Ovary (tissue), 10 donors: ENCODE measurements at places on chromosomes 6 and 20. TPM values are rescaled to one million over a fixed set of nuclear protein-coding genes. Genes with fewer than 3 reads are reported as not detected.

DNA sequence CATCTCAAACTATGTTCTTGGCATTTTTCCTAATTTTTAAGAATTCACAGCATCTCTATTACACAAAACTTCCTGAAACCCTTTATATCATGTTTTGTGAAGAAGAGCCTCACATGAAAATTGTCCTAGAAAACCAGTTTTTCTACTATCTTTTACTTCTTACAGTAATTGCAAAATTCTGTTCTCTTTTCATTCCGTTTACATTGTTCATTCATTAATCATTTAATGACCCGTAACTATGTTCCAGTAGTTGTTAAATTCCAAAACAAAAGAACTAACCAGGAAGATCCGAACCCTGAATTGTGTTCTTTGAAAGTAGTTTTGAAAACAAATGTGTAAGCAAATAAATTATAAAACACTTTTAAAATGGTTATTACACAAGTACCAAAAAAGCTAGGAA, 597.0 kb downstream of the EYS start:
- DNase-seq: no peak
- H3K27me3 ChIP-seq: no peaks in the 10 kb centered on the region
- H3K4me1 ChIP-seq: no peaks in the 10 kb centered on the region
- no peak overlapping the region for H3K27ac ChIP-seq
- no peak overlapping the region for H3K4me3 ChIP-seq

The ELOVL2 gene
- 1.0 TPM for polyA plus RNA-seq

DNA sequence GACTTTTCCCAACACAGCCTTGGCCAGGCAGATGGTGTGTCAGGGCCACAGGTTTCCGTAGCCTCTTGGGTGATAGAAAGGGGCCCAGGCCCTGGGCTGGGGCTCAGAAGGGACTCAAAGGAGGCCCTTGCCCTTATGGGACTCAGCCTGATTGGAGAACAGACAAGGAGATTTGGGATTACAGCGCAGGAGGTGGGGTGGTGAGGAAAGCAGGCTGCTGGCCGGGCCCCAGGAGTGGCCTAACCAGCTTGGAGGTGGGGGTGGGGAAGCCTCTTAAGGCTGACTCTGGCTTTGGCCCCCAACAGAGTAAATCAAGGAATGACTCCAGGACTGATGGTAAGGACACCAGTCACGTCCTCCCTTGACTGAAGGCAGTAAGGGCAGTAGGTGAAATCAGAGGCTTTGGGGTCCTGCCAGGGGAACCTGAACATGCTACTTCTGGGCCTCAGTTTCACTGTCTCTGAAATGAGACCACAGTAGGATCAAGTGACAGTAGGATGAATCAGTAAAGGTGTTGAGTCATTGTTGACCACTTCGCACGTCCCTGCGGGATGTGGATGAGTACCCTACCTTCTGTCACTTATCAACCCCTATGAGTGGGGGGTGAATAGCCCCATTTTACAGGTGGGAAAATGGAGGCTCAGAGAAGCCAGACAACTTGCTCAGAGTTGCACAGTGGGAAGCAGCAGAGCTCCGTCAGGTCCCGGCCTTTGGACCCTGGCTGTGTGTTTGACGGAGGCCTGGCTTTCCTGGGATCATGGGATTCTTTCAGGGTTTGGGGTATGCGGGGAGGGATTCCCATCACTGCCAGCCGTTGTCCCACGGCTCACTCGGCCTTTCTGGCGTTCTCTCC, 4.5 kb downstream of the SNAI1 start:
- no peak for DNase-seq
- H3K27ac ChIP-seq: no peak overlapping the region
- H3K4me3 ChIP-seq: no peak overlapping the region
- H3K36me3 ChIP-seq: no peaks in the 10 kb centered on the region

DNA sequence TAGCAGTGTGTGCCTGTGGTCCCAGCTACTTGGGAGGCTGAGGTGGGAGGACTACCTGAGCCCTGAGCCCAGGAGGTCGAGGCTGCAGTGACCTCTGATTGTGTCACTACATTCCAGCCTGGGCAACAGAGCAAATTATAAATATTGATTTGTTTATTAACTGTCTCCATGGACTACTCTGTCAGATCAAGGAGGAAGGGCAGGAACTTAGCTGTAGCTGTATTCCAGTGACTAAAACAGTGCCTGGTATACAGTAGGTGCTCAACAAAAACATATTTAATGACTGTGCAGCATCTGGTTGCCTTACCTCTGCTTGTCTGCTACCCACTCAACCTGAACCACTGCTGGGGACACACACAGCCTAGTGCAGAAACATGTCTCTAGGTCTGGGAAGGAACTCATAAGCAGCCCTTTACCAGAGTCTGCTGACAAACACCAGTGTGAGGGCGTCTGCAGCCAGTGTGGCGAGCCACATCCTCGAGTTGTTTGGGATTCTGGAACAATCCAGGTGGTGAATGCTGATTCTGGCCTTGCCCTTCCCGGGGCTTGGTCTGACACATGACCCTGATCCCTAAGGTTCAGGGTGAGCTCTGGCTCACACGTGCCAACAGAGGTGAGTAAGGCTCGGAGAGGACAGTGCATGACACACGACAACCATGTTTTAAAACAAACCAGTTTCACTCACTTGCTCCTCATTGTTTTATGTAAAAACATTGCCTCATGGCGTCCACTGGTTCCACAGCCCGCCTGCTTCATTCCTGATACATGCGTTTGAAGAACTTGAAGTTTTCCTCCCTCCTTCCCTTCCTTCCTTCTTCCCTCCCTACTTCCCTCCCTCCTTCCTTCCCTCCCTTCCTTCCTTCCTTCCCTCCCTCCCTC, 117.9 kb upstream of the ZNF217 start:
- H3K4me1 ChIP-seq: peaks cover 6% of the 10 kb centered on the region
- H3K36me3 ChIP-seq: no peaks in the 10 kb centered on the region
- H3K27ac ChIP-seq: no peak overlapping the region

- no peak overlapping the region for H3K4me3 ChIP-seq
- H3K27me3 ChIP-seq: no peaks in the 10 kb centered on the region
- H3K27ac ChIP-seq: no peak overlapping the region
- no peaks in the 10 kb centered on the region for H3K4me1 ChIP-seq
These were observed 31.4 kb upstream of the BACH2 start for GRCh38 chr6:90328004-90328403.

The R3HDML gene
- polyA plus RNA-seq: not detected

The GGTLC1 gene
- polyA plus RNA-seq: not detected

The PNLDC1 gene
- 1.1 TPM for polyA plus RNA-seq

- H3K27me3 ChIP-seq: no peaks in the 10 kb centered on the region
- no peak for DNase-seq
- no peak overlapping the region for H3K4me3 ChIP-seq
- H3K4me1 ChIP-seq: no peaks in the 10 kb centered on the region
- no peak overlapping the region for H3K27ac ChIP-seq
These were observed 2.4 kb downstream of the UNC5CL start for GRCh38 chr6:41036601-41037000.

DNA sequence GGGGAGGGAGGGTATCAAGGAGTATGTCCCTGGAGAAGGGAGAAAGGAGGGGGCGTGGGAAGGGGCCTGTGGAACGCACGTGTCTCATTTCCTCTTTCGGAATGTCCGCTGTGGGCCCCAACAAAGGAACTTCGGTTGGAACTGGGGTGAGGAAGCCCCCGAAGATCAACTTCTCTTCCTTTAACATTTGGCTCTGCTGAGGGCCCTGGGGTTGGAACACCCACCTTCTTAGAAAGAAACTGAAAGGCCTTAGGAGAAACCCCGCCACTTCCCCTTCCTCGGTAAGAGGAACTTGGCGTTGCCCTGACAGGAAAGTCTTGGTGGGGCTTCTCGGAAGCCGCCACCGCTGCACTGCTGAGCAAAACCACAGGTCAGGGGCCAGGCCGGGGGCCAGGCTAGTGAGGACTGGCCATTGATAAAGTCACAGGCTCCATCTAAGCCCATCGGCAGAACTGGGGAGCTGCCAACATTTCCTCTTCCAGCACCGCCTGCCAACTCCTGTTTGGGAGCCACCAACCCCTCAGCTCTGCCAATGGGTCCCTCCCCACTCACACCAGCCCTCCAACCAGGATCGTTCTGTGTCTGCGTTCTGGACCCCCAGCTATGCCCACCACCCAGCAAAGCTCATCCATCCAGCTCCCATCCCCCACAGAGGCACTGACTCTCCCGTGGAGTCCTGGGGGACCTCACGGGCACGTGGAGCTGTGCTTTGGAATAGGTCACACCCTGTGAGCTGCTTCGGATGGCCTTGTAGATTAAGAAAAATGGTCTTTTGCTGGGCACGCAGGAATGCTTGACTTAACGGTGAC, 44.8 kb downstream of the FGD2 start:
- no peaks in the 10 kb centered on the region for H3K36me3 ChIP-seq
- H3K27ac ChIP-seq: no peak overlapping the region
- H3K4me1 ChIP-seq: peaks cover 2% of the 10 kb centered on the region
- no peak overlapping the region for H3K4me3 ChIP-seq

- no peak for DNase-seq
- no peak overlapping the region for H3K4me3 ChIP-seq
- H3K36me3 ChIP-seq: no peaks in the 10 kb centered on the region
- no peaks in the 10 kb centered on the region for H3K4me1 ChIP-seq
- H3K27me3 ChIP-seq: no peaks in the 10 kb centered on the region
These were observed 75.8 kb downstream of the SMLR1 start for GRCh38 chr6:130903007-130903406.
